ENCODE measurements at places on chromosomes 12 and 14.

- DNase-seq: no peak
These were observed 125.2 kb downstream of the GTF2A1 start for GRCh38 chr14:81095539-81095938.

- DNase-seq: no peak
These were observed 96.2 kb downstream of the MON2 start for GRCh38 chr12:62562846-62563245.

- DNase-seq: no peak
These were observed 255.0 kb downstream of the AKAP6 start for GRCh38 chr14:32584079-32584478.

DNA sequence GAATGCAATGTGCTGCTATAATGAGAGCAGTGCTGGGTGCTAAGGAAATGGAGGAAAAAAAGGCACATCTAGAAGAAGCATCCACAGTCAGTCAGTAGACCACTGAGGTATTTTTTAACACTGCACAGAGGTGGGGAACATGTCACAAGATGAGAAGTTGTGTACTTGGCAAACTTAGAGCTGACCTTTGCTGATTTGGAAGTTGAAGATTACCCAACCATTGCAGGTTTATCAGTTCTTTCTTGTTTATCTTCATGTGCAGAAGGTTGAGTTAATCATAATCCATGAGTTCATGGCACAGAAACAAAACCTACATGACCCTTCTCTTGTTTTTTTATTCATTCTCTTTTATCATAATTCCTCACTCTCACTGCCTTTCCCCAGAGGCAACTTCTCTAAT, 3.2 kb upstream of the PAH start:
- DNase-seq: no peak

DNA sequence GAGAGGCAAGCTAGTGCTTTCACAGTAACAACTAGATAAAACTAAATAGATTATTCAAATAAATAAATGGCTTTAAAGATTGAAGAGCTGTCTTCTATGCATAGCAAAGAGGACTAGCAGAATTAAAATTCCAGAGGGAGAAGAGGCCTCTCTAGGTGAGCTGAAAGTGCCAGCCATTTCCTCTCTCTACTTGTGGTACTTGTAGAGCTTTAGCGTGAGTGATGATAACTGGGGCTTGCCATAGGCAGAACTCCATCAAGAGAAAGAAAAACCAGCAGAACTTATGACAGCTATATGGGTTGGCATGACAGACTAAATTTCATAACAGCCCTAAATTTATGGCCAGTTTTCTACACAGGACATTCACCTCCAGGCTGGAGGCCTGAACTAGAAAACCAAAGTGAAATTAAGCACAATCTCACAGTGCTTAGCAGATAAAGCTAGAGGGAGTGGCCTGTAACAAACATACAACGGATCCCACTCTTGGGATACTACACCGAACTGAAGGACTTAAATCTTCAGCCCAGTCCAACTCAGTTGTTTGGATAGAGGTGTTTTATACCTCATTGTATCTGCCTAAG, 11.0 kb downstream of the SPTLC2 start:
- DNase-seq: no peak

DNA sequence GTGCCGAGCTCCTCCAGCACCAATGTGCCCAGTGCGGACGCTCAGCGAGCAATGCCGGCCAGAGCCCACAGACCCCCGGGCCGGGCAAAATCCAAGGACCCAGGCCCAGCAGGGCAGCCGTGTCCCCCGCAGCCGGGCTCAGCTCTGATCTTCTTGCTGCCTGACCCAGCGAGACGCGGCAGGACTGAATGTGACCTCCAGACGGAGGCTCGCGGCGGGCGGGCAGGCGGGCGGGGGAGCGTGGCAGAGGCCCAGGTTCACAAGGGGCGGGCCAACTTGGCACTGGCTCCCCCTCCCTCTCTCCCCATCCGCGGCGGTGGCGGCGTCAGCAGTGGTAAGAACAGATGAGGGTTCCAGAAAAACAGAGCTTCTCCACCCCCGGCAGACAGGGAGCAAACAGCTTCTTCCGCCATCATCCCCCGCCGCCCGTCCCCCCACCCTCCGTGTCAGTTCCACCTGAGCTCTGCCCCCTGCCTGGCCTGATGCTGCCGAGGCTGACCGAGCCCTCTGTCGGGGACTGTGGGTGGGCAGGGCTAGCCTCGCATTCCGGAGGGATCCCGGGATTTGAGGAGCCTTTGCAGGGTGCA, 94.3 kb downstream of the RFLNA start:
- DNase-seq: peak; percentile 80

GRCh38 chr12:32457251-32458025, 58.1 kb downstream of the FGD4 start:
- no peak for DNase-seq

- no peak for DNase-seq
These were observed 37.5 kb downstream of the RPGRIP1 start for GRCh38 chr14:21317398-21317797.

DNA sequence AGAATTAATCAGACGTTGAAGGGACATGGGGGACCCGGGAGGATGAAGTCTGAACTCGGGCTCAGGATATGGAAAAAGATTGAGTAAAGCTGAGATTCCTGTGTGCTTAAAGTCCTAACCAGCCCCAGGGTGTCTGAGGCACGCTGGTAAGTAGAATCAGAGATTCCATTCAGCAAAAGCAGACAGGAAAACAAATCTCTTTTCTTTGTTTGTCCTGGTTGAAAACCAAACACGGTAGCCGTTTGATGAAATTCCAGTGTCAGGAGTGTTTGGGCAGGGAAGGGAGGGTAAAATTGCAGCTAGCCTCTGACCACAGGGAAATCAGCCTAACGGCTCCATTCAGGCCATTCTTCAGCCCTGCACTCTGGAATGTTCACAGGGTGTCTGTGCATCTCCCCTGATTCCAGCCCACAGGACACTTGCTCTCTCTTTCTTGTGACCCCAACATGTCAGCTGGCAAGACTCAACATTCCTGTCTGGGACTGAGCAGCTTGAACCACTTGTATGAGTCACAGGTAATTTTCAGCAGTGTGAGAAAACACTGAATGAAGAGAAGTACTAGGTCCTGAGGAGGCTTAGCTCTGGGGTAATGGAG, 31.0 kb downstream of the NINJ2 start:
- DNase-seq: no peak

- no peak for DNase-seq
These were observed 39.0 kb upstream of the ITPR2 start for GRCh38 chr12:26871985-26872384.

GRCh38 chr14:96352708-96353107, 10.4 kb downstream of the ATG2B start:
- no peak for DNase-seq

DNA sequence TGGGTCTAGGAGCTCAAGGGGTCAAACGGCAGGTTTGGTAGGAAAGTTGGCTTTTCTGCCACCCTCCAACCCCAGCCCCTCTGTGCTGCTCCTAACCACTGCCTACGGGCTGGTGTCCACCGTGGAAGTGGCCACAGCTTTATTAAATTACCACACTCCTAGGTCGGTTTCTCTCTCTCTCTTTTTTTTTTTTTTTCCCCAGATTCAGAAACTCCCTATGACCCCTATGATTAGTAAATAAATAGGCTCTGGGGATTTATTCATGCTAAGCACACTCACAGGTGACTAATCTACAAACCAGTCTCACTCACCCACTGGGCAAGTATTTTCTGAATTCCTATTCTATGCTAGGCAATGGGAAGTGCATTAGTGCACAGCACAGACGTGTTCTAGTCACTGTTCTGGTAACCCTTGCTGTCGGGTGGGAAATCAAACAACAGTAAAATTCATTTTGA, 8.7 kb upstream of the DDX47 start:
- no peak for DNase-seq

GRCh38 chr12:64780531-64781279, 21.5 kb upstream of the GNS start:
- no peak for DNase-seq

- DNase-seq: no peak
These were observed 12.1 kb upstream of the FBXW8 start for GRCh38 chr12:116898669-116899068.

GRCh38 chr14:69688299-69688649, 76.9 kb downstream of the SUSD6 start:
- peak; percentile 73 for DNase-seq

GRCh38 chr12:4243091-4243490, 30.5 kb upstream of the CCND2 start:
- no peak for DNase-seq

GRCh38 chr12:94941440-94941862, 62.0 kb downstream of the NDUFA12 start:
- no peak for DNase-seq

- no peak for DNase-seq
These were observed 281.8 kb downstream of the KSR2 start for GRCh38 chr12:117686911-117687377.

- peak; percentile 34 for DNase-seq
These were observed 37.6 kb upstream of the SLCO1C1 start for GRCh38 chr12:20657496-20657895.

DNA sequence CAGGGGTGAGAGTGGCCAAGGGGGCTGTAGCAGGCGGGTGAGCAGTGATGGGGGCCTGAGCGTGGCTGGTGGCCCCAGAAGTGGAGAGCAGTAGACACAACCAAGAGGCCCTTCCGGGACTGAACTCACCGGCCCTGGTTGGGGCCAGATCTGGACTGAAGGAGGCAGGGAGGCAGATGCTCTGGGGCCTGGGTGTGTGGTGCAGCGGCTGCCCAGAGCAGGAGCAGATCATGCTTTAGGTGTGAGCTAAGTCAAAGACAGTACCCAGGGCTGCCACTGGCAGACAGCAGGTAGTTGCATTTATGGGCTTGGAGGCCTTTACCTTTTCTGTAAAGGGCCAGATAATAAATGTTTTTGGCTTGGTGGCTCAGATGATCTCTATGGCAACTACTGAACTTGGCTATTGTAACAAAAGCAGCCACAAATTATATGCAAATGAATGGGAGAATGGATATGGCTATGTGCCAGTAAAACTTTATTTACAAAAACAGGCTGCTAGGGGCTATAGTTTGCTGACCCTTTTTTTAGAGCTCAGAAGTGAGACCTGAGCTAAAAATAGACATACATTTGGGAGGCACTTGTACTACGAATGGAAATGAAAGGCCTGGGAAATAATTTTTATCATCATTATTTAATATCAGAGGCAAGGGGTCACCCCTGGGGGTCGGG, 25.6 kb downstream of the SETD1B start:
- no peak for DNase-seq

- DNase-seq: no peak
These were observed 28.8 kb downstream of the OAS2 start for GRCh38 chr12:113007166-113007565.

DNA sequence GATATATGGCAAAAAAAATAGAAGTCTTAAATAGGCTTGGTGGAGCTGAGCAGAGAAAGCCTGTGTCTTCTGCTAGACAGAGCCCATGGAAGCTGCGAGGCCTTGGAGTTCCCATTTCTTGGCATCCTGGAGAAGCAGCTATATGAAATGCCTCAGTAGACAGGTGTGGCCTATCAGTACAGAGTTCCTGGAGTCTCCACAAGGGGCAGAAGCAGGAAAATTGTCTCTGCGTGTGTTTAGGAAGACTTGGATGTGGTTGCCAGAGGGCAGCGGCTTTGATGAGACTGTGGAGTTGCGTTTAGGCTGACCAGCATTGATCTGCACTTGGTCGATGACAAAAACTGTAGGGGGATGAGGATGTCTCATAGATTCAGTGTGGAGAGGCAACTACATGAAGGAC, 334.5 kb upstream of the SEL1L start:
- DNase-seq: no peak

DNA sequence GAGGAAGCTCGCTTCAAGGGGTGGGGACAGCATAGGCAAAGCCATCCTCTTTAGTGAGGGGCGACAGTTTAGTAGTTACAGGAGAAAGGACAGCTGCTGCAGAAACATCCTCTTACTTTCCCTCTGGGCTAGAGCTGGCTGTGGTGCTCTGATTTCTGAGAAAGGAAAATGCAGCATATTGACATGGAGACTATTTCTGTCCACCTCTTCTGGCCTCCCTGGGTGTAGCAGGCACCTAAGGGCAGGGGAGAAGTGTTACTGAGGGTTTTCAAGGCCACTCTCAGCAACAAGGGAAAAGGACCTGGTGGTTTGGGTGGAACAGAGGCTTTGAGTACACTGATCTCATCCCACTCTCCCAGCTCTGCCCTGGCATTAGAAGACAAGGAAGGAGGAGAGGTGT, 40.0 kb upstream of the CTDSP2 start:
- DNase-seq: no peak

DNA sequence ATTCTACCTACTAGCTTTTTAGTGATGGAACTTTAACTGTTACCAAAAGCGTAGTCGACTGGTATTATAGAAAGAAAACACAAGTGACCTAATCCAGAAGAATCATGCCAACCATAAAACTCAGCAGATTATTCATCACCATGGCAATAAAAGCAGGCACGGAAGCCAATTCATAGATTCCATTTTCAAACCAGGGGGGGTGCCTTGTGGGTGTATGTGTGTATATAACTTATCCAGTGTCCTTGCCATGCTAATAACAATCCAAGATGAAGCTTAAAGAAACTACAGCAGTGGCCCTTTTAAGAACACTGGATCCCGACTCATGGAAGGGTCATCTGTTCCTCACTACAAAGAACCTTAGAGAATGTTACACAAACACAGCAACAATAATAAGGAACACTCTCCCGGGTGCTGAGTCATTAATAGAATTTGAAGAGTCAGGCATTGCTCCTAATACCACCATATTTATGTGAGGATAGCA, 61.0 kb downstream of the EPS8 start:
- DNase-seq: no peak

DNA sequence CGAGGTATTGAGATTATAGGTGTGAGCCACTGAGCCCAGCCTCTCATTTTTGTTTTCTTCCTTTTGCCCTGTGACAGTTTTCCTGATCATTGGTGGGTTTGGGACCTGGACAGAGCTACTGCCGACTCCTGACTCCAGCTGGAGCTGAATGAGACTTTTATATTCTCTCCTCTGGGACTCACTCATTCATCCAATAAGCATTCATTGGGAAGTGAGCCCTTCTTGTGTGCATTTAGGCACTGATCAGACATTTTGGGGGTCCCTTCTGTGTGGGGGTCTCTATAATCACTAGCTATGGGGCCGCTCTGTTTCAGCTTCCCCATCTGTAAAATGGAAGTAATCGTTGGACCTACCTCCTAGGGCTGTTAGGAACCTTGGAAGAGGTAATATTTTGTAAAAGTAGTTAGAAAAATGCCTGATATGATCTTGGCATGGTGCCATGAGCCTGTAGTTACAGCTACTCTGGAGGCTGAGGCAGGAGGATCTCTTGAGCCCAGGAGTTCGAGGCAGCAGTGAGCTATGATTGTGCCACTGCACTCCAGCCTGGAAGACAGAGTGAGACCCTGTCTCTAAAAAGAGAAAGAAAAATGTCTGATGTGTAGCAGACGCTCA, 7.2 kb downstream of the SH2B3 start:
- DNase-seq: no peak

GRCh38 chr12:56721216-56721615, 3.9 kb downstream of the NACA start:
- DNase-seq: no peak

- no peak for DNase-seq
These were observed 451.2 kb downstream of the RPS29 start for GRCh38 chr14:49134940-49135339.
